A172 (cell line): ENCODE measurements at places on chromosomes 7 and 10.
A peak's percentile ranks its signal among the peaks of the same experiment; 100 is the strongest.

DNA sequence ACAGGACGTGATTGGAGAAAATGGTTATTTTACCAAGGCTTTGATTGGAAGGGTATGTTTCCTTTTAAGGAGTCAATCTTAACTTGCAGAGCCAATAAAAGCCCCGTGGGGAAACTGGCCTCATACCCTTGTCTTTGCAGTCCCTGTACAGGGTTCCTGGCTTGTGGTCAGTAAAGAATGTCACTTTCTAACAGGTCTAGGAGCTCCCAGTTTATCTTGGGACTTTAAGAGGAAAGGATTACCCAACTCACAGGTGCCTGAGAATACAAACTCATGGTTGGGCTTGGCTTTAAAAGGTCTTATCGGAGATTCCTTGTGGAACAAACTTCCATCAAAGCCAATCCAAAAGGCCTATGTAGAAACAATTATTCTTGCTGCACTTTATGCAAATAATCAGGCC lies 221.8 kb downstream of the PHF14 start:
- no peak for DNase-seq

DNA sequence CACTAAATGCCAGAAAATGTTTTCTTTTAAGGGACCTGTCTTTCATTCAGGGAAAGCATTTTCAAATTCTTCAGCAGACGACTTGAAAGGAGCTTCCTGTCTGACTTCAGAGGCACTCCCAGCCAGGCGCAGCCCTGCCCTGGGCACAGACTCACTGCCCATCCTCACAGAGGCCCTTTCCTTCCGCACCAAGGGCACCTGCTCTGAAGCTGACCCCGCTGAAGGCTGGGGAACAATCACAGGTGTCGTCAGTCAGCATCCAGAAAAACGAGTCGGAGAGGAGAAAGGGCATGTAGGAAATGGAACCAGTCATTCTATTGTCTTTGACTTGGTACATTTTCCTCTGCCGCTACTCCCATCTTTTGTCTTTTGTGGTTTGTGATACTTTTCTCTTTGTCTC lies 125.3 kb upstream of the PARD3 start:
- no peak for DNase-seq

- peak; percentile 70 for DNase-seq
Observed at GRCh38 chr10:96509017-96509641, 4.6 kb downstream of the TLL2 start.

DNA sequence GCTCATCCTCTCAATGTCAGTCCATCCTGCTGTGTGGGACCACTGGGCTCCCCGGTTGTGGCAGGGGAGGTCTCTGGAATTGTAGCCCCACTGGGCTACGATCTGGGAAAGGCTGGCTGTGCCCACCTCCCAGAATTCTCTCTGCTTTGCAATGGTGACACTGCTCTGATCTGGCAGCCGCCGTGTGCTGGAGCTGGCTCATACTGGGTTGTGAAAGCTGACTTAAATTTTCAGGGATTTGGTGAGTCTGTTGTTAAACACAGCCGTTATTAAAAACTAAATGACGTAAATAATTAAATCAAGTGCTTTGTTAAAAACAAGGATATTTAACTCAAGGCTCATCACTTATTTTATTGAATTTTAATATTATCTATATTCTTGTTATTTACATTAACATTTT lies 160.0 kb downstream of the TAX1BP1 start:
- DNase-seq, result no peak

GRCh38 chr10:51986516-51986915 lies 287.1 kb upstream of the CSTF2T start:
- no peak for DNase-seq

GRCh38 chr10:110512461-110513187 lies 14.9 kb downstream of the DUSP5 start:
- peak; percentile 94 for DNase-seq
